Activated CD4-positive, alpha-beta memory T cell treated with anti-CD3 and anti-CD28 coated beads for 36 hours (primary cell): ENCODE measurements at places on chromosomes 13 and 19. TPM values are rescaled to one million over a fixed set of nuclear protein-coding genes. Genes with fewer than 3 reads are reported as not detected.

DNA sequence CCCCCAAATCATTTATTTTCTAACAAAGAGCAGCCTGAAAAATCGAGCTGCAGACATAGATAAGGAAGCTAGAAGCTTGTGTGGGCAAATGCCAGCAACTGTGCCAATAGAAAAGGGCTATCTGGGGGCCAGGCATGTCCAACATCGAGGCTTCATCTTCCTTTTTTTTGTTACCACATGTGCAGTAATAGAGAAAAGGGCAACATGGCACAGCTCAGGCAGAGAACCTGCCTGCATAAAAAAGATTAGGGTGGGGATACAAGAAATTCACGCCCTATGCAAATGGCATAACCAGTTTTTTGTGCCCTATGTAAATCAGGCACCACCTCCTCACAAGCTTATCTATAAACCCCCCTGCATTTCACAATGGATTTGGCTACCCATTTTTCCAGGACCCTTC lies 60.4 kb upstream of the ABCC4 start:
- no peak for DNase-seq

DNA sequence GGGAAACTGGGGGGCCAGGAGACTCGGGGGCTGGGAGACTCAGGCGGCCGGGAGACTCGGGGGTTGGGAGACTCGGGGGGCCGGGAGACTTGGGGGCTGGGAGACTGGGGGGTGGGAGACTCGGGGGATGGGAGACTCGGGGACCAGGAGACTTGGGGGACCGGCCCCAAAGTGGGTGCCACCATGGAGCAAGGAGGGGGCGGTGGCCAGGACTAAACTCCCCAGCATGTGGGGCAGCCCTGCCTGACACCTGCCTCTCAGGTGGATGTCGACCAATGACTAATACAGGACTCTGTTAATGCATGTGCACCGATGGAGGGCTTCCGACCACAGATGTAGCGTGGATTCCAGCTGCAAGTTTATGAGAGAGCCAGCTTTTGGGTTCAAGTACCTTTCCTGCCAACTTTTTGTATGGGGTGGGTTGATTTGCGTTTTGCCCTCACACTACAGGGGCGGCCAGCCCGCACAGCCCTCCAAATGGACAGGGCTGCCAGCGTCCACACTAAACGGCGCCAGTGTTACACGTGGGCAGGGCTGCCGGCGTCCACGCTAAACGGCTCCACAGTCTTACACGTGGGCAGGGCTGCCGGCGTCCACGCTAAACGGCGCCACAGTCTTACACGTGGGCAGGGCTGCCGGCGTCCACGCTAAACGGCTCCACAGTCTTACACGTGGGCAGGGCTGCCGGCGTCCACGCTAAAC lies 62.2 kb downstream of the RASA3 start:
- DNase-seq = no peak

Gene ZNF579
- total RNA-seq = 6.6 TPM

Gene LACC1
- total RNA-seq = 4.4 TPM

DNA sequence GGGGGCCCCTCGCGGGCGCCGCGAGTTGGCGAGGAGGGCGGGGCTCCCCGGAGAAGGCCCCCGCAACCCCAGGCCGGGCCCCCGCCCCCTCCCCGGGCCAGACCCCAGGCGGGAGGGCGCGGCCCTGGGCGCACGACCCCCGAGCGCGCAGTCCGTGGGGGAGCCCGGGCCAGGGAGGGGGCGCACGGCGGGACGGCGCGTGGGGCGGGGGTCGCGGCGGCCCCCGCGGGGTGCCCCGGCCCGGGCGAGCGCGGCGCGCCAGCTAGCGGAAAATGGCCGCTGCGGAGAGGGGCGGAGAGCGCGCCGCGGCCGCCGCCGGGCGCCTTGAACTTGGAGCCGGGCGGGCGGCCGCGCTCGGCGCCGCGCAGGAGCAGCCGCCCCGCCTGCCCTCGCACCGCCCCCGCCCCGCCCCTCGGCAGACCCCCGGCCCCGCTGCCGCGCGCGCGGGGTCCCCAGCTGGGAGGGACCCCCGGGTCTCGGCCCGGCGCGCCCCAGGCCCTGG lies 6.4 kb upstream of the NFIC start:
- DNase-seq = no peak

GRCh38 chr13:76378767-76379166 lies 507.4 kb downstream of the KCTD12 start:
- DNase-seq = no peak

- DNase-seq = no peak
Measured at GRCh38 chr13:110503037-110503901, 58.3 kb downstream of the RAB20 start.

GRCh38 chr19:18109341-18109732 lies 11.8 kb downstream of the MAST3 start:
- DNase-seq = no peak

DNA sequence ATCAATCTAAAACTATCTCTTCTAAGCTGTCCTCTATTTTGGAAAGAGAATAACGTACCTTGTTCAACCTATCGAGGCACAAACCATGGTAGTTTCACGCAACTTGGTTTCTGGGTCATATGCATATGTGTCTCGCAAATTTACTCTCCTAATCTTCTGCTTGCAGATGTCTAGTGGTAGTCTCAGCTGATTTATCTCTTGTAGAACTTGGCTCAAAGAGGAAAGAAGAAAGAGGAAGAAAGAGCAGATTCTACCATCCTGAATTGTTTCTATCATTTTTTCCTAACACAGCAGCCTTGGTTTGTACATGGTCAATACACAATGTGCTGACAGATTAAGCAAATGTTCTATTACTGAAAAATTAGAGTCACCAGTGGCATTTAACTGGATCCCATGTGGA lies 282.3 kb downstream of the SPRY2 start:
- no peak for DNase-seq

Gene PSG2
- total RNA-seq = not detected

Gene RAB3A
- 4.3 TPM for total RNA-seq

DNA sequence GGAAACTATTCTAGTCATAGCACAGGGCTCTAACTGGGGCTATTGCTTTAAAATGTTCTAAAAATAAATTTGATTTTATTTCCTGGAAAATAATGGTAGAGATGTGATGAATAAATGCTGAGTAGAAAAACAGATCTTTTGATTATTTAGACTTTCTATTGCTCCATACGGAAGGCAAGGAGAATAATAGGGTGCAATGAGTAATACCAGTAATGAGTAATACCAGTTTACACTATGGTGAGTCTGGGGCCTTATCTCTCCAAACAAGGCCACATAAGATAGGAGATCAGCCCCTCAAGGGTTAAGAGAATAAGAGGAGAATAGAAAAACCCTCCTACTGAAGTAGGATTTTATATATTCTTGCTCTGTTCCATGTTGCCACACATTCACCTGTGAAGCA lies 390.4 kb downstream of the KLF5 start:
- no peak for DNase-seq

- DNase-seq = no peak
Measured at GRCh38 chr13:96769874-96770273, 224.4 kb downstream of the OXGR1 start.

DNA sequence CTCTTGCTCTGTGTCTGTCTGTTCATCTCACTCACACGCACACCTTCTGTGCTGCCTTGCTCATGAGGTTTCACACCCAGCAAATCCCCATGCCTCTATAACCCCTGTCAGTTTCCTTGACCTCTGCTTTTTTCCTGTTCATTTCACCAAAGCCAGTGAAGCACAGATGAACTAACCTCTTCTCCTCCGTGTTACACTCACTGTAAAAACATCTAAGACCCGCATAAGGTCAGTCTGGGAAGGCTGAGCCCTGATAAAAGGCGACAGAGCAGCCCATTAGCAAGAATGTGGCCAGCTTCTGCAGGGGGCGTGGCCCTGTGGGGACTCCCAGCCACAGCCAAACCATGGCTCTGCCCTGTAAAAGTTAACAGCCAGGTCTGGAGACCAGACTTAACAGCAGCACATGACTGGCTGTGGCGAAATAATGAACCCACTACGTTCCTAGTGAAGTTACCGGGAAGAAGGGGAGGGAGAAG lies 42.8 kb upstream of the NPAS1 start:
- DNase-seq = no peak
